ENCODE measurements at places on chromosomes 1 and 21.
A peak's percentile ranks its signal among the peaks of the same experiment; 100 is the strongest.

DNA sequence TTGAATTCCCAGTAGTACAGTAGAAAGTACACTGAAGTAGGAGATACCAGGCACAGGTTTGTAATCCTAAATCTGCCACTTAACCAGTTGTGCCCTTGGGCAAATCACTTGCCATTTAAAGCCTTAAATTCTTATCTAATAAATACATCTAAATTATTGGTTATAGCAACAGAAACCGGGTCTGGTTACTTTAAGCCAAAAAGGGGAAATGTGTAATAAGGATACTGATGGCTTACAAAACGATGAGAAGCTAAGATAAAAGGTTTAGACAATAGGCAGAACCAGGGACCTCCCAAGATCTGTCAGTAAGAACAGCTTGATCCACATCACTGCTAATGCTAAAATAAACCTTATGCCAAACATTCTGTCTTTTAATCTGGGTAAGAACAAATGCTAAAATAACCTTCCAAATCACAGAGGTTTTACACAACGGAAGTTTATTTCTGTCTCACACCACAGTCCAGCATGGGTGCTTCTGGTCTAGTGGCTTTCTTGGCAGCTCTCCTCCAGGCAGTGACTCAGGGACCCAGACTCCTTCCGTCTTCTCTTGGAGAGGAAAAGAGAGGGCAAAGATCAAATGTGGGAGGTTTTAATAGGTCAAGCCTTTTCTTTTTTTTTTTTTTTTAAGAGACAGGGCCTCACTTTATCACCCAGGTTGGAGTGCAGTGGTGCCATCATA, 16.5 kb upstream of the ZMYM1 start:
- DNase-seq, result no peak

GRCh38 chr1:29620631-29621030, 384.3 kb downstream of the PTPRU start:
- no peak for DNase-seq

GRCh38 chr1:107795994-107796393, 169.0 kb downstream of the VAV3 start:
- DNase-seq, result no peak

GRCh38 chr1:192557841-192558595, 17.6 kb upstream of the RGS1 start:
- no peak for DNase-seq

GRCh38 chr1:226681652-226682493, 57.2 kb downstream of the ITPKB start:
- no peak for DNase-seq

- DNase-seq, result no peak
These were observed 17.6 kb downstream of the GALNT2 start for GRCh38 chr1:230084408-230085177.

- peak; percentile 75 for DNase-seq
These were observed 1.0 kb downstream of the YOD1 start for GRCh38 chr1:207049974-207050391.

GRCh38 chr1:33655496-33655895, 183.1 kb downstream of the ZSCAN20 start:
- DNase-seq, result no peak
